ENCODE measurements at places on chromosomes 13 and 19. TPM values are rescaled to one million over a fixed set of nuclear protein-coding genes. Genes with fewer than 3 reads are reported as not detected.

The KIR2DL3 gene
- total RNA-seq: 0.21 TPM

- no peak for DNase-seq
These were observed 233.4 kb upstream of the SPRY2 start for GRCh38 chr13:80574113-80574850.

DNA sequence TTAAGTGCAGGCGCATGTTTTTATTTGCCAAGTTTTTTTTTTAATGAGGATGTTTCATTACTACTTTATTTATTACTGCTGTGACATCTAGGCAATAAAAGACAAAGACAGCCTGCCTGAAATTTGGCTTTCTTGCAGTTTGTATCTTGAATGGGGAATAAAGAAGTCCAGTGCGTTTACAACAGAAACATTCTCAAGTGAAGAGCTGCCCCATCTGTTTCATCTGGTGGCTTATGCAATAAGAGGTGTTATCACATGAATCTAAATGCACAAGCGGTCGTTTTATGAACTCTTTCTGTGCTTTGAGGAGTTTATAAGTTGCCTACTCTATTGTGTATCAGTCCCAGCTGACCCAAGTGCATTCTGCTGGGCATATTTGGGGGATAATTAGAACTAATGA, 12.6 kb upstream of the MAB21L1 start:
- DNase-seq: no peak

DNA sequence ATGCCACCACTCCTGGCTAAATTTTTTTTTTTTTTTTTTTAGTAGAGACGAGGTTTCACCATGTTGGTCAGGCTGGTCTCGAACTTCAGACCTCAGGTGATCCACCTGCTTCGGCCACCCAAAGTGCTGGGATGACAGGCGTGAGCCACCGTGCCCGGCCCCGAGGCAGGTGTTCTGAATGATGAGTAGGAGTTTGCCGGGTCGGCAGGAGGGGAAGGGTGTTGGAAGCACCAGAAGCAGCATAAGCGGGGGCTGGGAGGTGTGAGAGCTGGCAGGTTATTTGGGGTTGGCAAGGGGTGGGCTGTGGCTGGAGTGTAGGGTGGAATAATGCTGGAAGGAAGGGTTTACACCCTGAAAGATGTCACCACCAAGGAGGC, 1.8 kb downstream of the SPPL2B start:
- DNase-seq: no peak

DNA sequence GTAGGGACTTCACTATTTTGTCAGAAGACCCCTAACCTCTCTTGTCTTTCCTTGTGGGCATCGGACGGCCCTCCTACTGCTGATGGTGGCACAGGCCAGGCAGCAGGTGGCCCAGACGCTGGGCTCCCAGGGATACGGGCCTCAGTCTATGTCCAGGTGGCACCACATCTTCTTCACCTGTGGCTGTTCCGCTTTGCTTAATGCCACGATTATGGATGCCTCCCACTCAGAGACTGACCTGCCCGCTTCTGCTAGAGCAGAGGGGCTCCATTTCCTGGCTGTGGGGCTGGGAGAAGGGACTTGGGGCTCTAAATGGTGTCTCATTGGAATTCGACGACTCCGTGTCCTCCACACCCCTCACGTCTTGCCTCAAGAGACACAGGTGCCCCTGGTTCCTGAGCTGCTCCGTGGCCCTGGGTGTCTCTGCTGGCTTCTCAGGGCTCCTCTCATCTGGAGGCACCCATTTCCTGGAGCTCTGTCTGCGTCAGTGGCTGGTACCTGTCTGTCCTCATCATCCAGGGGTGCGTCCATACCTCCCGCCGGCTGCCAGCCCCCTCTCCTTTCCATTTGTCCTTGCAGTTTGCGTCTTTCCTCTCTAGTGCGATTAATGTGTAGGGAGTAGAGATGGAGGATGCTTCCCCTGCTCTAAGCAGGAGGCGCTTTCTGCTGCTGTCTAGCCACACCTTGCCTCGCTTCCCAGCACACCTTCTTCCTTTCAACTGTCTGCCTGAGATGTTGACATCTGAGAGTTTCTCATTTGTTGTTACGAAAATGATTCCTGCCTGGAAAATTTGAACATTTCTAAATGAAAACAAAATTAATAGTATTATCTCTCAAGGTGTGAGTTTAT, 63.4 kb downstream of the TEX29 start:
- DNase-seq: peak; percentile 29

DNA sequence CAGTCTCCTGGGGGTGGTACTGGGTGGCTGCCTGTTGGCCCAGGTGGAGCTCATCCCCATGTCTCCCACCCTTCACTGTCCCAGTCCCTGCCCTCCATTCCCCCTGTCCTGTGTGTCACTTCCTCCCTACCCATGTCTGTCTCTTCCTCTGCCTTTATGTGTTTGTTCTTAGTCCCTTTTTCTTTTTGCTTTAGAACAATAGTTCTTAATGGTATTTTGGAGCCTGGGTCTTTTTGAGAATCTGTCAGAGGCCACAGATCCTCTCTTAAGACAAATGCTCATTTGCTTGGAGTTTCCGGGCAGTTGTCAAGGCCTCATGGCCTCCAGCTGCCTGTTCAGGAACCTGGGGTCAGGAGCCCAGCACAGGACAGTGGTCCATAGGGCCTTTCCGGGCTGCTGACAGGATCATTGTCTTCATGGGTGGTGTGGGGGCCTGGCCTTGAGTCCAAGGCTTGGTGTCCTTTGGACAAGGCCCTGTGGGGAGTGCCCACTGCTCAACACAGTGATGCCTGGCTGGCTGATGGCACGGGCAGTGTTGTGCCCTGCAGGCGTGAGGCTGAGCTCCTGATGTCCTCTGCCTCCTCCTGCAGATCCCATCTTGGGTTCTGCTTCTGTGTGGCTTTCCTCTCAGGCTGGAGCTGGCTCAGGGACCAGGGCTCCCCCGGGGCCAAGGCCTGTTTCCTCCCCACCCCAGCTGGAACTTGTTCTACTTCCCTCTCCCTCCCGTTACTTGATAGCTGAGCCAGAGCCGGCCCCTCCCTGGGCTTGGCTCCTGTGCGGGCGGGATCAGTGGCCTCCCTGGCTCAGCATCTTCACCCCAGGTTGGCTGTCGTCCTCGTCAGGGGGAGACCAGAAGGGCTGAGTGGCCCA, 3.5 kb downstream of the EGLN2 start:
- DNase-seq: no peak

The ADAMTSL5 gene
- total RNA-seq: 3.9 TPM

DNA sequence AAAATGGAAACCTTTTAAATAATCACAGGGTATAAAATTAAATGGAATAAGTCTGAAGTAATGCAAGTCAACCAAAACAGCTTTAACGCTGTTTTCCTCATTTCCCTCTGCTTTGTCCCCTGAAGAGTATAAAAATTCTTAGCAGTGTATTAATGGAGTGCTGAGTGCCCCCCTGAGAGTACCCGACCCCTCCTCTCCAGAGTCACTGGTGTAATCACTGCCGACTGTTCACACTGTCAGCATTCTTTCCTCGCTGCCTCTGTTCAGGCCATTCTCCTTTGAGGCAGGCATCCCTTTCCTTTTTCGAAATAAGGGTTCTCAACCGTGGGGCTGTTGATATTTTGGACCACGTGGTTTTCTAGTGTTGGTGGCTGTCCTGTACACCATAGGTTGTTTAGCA, 146.9 kb upstream of the SLC10A2 start:
- no peak for DNase-seq

The SOX1 gene
- total RNA-seq: not detected

DNA sequence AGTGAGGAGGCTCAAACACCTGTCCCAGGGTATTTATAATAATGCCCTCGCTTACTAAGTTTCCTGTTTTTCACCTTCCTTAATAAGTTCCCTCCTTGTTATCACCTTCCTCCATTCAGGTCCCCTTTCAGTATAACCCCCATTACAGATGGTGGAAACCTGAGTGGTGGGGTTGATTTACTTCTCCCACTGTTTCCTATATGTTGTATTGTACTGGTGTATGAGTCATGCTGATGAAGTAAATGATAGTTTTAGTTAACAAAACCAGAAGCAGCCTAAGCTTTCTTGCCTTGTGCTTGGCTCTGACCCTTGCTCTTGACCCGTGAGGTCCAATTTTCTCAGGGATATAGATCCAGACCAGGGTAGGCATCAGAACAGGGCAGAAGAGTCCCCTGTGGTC, 22.3 kb upstream of the TNFSF11 start:
- no peak for DNase-seq

The CNN1 gene
- not detected for total RNA-seq

The MIA gene
- total RNA-seq: not detected

DNA sequence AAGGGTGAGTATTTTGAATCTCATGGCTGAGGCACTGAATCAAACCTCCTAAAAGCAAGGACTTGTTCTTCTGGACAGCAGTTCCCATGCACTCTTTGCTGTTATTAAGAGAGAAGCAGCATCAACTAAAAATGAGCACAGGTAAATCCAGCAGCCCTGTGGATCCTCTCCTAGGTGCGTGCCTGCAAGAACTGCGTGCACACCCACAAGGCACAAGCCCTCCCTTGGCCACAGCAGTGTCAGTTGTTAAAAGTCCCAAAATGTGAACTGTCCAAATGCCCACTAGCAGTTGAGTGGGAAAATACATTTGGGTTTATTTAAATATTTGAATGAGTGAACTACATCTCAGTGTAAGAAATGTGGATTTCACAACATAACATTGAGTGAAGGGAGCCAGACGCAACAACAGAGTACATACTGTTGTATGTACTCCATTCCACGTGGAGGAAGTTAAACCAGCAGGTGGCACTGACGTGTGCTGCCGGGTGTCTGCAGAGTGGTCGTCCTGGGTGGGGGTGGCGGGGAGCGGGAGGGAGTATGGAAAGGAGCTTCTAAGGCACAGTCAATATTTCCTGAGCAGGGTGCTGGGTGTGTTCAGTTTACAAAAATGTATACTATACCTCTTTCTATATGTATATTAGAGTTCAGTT, 266.4 kb downstream of the NALCN start:
- no peak for DNase-seq

DNA sequence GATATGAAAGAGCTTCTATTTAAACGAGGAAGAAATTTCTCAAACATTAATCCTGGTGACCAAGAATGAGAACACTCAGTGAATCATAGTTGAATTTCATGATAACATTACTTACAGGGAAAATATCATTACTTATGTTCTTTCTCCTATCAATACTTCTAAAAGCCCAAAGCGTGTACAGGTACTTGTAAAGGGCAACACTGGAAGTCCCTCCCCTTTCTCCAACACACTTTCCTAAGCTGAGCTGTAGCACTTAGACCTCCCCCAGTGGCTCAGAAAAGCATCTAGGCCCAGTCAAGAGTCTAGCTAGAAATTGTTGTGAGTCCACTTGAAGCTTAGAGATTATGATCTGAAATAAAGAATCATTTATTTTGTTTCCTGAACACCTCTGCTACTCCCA, 150.7 kb downstream of the ABCC4 start:
- DNase-seq: no peak

DNA sequence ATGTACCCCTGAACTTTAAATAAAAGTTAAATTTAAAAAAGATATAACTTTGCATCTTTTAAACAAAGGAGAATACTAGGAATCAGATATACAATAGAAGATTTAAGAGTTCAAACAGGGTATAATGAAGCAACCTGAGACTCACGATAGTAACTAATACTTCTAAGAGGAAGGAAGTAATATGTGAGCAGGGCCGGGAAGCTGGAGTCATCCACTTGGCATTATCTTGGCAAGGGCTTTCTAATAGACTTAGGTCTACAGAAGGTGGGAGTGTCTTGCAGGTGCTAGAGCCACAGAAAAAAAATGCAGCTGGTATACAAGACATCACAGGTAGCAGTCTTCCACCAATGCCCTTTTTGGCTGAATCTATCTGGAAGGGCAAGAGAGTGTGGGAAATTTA, 231.9 kb downstream of the KCTD12 start:
- DNase-seq: no peak

The PRODH2 gene
- total RNA-seq: not detected

DNA sequence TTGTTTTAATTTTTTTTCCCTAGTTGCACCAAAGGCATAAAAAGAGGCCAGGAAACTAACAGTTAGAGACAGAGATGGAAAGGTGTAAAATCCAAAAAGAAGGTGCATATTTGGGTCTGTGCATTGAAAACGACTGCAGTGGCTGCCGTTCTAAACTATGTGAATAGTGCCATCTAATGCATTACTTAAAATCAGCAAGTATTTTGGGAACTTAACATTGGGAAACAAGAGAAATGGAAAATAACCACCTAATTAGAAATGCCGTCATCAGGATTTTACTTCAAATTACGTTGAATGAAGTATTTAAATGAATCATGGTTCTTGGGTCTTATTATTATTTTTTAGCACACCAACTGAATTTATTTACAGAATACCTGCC, 189.5 kb upstream of the MIR17HG start:
- DNase-seq: no peak

DNA sequence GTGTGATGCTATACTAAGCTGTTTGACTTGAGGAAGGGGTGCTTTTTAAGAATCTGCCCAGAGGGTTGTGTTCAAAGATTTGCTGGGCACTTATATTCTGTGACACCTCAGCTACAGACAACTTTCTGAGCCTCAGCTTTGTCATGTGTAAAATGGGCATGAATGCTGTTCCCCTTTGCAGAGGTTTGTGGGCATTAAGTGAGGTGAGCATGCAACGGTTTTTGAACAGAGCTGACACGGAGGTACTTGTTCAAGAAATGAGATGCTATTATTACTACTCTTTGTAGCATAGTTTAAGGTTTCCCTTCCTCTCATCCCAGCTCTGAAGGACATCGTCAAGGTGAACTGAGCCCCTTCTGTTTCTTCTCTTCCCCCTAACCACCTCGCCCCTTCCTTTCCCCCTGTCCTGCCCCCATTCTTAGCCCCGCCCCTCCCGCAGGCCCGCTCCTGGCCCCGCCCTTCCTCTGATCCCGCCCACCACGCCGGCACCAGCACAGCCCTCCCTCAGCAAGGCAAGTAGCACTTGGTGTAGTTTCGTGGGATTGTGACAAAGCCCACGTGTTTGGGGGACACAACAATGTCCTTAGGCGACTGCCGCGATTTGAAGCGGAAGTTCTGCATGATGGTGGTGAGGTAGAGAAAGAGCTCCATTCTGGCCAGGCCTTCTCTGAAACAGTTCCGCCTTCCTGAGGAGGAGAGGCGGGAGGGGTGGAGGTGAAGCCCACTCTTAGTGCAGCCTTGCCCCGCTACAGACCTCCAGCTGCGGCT, 26.1 kb upstream of the CYP2A7 start:
- peak; percentile 64 for DNase-seq

DNA sequence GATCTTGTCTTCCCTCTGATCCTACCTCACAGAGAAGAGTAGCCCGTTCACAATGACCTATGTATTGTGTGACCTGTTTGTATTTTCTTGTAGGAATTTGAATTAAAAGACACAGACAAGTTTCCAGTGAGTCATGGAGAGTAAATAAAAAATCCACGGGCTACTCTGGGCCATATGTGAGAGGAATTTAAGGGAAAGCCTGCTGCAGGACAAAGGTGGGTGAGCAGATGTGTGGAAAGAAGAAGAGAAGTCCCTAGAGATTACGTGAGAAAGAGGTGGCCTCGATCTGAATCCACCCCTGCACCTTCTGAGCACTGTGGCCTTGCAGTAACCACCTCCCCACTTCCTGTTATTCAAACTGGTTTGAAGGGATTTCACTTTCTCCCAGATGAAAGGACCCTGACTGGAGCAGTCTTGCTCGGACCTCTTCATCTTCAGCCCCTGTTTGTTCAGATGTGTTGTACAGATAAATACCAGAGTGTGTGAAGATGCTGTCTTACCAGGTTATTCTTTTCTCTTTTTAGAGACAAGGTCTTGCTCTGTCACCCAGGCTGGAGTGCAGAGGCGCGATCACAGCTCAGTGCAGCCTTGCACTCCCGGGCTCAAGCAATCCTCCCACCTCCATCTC, 205.4 kb downstream of the PDS5B start:
- peak; percentile 83 for DNase-seq

The PCP2 gene
- total RNA-seq: 0.63 TPM
